Gastrocnemius medialis (tissue), 4 donors: ENCODE measurements at places on chromosomes 2 and 18. TPM values are rescaled to one million over a fixed set of nuclear protein-coding genes. Genes with fewer than 3 reads are reported as not detected.

CIB4 gene
- total RNA-seq = not detected

DNA sequence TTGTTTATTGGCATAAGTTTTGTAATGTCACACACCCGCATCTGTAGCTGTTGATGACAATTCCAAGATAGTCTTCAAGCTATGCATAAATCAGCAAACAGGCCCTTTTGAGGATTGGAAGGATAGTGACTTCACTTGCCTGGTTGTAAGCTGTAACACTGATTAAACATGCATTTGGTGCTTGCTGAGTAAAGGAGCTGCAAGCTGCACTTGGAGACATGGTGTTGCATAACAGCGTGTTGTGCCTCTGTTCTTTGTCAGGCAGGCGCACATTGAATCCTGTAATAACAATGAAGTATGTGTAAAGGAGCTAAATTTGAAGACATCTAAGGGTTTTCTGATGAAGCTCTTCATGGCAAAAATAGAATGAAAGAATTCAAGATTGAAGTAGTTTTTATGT lies 68.7 kb upstream of the TTC27 start:
- DNase-seq = no peak
- H3K36me3 ChIP-seq = no peaks in the 10 kb centered on the region
- no peaks in the 10 kb centered on the region for H3K4me1 ChIP-seq
- H3K27me3 ChIP-seq = no peaks in the 10 kb centered on the region

MPHOSPH10 gene
- 49.1 TPM for total RNA-seq

NAT8 gene
- not detected for total RNA-seq

DNA sequence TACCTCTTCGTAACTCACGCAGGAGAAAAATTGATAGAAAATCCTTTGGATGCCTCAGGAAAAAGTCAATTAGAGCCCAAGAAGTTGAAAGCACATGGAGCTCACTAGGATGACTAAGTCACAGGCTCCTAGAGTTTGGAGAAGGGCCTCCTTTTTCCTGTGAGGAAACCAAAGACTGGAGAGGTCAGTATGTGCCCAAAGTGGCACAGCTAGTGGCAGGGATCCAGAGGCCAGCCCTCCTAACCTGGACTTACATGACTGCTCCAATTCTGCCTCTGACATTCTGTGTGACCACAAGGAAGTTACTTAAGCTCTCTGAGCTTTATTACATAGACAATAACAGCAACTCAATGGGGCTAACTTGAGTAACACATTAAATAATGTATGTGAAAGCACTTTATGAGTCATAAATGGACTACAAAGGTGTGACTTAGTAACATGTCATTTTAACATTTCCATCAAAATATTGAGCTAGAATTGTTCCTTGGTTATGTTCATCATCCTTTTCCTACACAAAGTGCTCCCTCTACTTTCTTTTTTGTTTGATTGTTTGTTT lies 91.6 kb downstream of the DHRS9 start:
- no peak overlapping the region for H3K4me3 ChIP-seq
- DNase-seq = no peak
- no peak overlapping the region for H3K27ac ChIP-seq
- H3K36me3 ChIP-seq = no peaks in the 10 kb centered on the region
- no peaks in the 10 kb centered on the region for H3K4me1 ChIP-seq

POTEC gene
- not detected for total RNA-seq

DNA sequence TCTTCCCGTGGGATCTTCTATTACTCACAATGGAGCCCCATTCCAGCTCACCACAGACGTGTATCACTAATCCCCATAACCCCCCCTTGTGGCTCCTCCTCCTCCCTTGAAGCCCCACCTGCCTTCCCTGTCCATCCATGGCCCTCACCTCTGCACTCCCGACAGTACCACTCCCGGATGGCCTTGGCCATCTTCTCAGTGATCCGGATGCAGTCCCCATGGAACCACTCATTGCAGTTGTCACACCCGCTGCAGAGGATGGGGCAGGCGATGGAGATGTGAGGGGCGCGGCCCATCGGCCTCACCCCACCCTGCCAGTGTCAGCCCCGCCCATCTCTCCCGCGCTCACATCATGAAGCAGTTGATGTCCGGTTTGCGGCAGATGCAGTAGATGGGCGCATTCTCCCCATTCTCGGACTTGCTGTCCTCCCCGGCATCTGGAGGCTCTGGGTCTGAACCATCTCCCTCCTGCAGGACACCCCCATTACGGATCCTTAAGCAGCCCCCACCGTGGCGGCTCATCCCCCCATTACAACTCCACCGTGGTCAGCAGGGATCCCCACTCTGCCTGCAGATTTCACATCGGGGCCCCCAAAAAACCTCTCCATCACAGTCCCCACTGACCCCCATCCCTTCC lies 983 bp downstream of the CXXC1 start:
- no peak for DNase-seq
- H3K27ac ChIP-seq = peak overlapping the region; percentile 93
- no peaks in the 10 kb centered on the region for H3K27me3 ChIP-seq
- peak overlapping the region; percentile 73 for H3K4me3 ChIP-seq
- H3K36me3 ChIP-seq = peaks cover 29% of the 10 kb centered on the region
- H3K4me1 ChIP-seq = peaks cover 6% of the 10 kb centered on the region

DNA sequence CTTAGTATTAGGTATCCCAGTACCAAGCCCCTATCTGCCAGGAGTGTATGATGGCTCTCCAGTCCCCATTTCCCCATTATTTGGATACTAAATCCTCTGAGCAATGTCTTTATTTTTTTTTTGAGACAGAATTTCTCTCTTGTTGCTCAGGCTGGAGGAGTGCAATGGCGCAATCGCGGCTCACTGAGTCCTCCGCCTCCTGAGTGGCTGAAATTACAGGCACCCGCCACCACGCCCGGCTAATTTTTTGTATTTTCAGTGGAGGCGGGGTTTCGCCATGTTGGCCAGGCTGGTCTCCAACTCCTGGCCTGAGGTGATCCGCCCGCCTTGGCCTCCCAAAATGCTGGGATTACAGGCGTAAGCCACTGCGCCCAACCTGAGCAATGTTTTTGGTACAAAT lies 3.6 kb upstream of the PHLPP1 start:
- no peaks in the 10 kb centered on the region for H3K36me3 ChIP-seq
- no peaks in the 10 kb centered on the region for H3K27me3 ChIP-seq
- peaks cover 5% of the 10 kb centered on the region for H3K4me1 ChIP-seq
- no peak overlapping the region for H3K27ac ChIP-seq
- DNase-seq = no peak

- H3K36me3 ChIP-seq = no peaks in the 10 kb centered on the region
- H3K27ac ChIP-seq = no peak overlapping the region
- H3K4me1 ChIP-seq = peaks cover 4% of the 10 kb centered on the region
- no peak for DNase-seq
- H3K4me3 ChIP-seq = no peak overlapping the region
Observed at GRCh38 chr2:60565472-60565871, 12.0 kb upstream of the BCL11A start.

GRCh38 chr2:182913064-182913463 lies 46.6 kb upstream of the FRZB start:
- H3K27me3 ChIP-seq = no peaks in the 10 kb centered on the region
- H3K4me1 ChIP-seq = peaks cover 52% of the 10 kb centered on the region
- peak overlapping the region; percentile 93 for H3K27ac ChIP-seq
- no peak overlapping the region for H3K4me3 ChIP-seq

PDE11A gene
- total RNA-seq = 0.82 TPM

- H3K36me3 ChIP-seq = no peaks in the 10 kb centered on the region
- H3K4me3 ChIP-seq = no peak overlapping the region
- no peaks in the 10 kb centered on the region for H3K4me1 ChIP-seq
- DNase-seq = no peak
Observed at GRCh38 chr2:165410276-165410675, 59.2 kb upstream of the CSRNP3 start.

GRCh38 chr2:188326669-188327301 lies 35.1 kb downstream of the GULP1 start:
- no peaks in the 10 kb centered on the region for H3K27me3 ChIP-seq
- no peak for DNase-seq
- H3K27ac ChIP-seq = no peak overlapping the region
- no peaks in the 10 kb centered on the region for H3K36me3 ChIP-seq
- H3K4me3 ChIP-seq = no peak overlapping the region
- H3K4me1 ChIP-seq = peaks cover 5% of the 10 kb centered on the region

DNA sequence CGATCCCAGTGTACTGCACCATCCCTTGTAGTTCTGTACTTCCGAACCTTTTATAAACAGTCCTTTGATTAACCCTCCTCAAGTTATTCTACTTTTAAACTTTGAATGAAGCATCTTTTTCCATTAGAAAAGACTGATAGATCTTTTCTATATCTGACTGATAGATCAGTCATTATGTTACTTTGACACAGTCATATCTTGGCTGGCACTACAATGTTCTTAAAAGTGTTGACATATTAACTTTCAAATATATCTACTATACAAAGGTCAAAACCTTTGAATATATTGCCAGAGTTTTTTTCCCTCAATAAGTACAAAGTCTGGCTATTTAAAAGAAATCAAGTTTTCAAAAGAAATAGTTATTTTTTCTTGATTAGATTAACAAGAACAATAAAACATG lies 35.4 kb upstream of the NABP1 start:
- H3K27me3 ChIP-seq = no peaks in the 10 kb centered on the region
- DNase-seq = no peak
- no peaks in the 10 kb centered on the region for H3K36me3 ChIP-seq
- H3K4me1 ChIP-seq = peaks cover 4% of the 10 kb centered on the region
